ENCODE measurements at places on chromosomes 3 and 15.

DNA sequence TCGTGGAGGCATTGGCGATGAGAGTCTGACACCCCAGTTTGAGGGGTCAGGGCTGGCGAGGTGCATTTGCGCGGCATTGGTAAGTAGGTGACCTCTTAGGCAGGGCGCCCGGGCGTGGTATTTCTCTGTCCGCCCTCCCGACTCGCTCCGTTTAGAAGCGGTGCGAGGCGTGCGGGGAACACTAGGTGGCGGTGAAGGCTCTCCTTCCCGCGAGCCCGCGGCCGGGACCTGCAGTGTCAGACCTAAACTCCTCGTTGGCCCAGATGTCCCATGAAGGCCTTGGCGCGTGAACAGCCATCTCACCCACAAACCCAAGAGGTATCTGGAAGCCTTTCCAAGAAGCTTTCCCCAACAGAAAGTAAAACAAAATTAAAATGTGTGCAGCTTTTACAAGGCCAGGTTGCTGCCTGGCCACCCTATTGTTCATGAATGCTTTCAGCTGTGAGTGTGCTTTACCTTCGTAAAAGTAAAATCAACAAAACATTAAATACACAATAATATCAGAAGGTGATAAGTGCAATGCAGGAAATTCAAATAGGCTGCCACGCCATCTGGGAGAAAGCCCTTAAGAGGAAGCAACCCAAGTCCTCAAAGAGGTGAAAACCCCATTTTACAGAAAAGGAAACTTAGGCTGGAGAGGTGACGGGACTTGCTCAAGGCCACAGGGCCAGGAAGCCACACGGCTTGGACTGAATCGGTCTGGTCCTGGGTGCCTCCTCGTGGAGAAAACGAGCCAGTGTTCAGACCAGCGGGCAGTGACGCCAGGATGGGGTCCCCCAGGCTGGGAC is 120.3 kb downstream of the ETFA start:
- peak; percentile 49 for DNase-seq

DNA sequence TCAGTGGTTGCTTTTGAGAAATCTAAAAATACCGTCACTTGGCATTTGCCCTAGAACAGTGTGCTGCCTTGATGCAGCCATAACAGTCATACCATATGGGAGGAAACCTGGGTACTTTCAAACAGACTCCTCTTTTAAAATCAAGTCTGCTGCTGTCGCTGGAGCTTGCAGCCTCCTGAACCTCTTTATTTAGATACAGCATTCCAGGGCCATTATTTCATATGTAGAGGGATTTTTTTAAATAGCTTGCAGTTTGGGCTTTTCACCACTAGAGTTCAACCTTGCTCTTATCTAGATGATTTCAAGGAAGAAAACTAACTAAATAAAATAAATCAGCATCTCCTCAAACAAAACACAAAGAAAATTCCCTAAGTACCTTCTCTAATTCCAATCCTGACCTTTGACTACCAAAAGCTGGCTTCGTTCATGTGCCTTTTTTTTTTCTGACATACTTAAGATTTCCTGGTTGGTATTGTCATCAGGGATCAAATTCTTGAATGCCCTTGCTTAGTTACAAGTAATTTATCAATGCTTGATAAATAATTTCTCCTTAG is 111.6 kb downstream of the KBTBD8 start:
- no peak for DNase-seq

DNA sequence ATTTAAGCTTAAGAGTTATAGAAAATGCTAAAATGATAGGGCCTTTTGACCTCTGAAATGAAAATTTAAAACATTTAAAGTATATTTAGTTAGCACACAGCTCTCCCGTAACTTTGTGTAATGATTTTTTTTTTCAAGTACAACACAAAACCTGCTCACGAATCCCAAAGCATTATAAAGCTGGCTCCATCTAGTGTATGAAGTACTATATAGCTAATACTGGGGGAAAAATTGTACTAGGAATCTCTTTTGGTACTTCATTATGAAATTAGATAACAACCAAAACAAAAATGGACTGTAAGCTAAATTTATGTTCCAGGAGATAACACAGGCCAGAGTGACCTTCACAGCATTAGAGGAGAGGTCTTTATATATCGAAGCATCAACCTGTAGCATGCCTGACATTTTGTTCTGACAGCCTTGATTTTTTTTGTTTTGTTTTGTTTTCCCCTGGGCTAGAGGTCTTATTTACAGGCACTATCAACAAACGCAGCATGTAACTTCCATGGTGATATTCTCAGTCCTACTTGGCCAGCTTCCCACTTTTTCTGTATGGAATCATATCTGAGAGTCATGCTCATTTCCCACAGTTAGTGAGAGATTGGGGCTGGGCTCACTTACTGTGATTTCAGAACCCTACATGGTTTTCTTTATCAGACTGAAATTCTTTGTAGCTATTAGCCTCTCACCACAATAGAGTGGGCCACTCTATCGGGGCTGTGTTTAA is 116.3 kb downstream of the MITF start:
- no peak for DNase-seq

DNA sequence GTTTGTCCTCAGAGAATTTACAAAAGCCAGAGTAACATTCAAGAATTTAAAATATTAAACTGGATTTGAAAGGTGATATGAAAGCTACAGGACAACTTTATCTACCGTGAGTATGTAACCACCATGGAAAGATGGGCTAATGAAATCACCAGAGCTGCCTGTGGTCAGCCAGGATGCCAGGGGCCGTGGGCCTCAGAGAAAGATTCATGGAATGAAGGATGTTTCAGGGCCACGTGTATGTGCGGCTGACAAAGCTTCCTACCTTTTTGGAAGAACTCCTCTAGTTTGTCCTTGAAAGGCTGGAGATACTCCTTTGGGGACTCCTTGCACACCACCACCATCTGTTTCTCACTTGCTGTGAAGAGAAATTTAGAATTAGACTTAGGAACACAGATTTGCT is 138.9 kb downstream of the GREM1 start:
- no peak for DNase-seq

GRCh38 chr3:136152176-136152843 is 43.8 kb downstream of the MSL2 start:
- no peak for DNase-seq

- DNase-seq = no peak
These were observed 5.2 kb upstream of the SIN3A start for GRCh38 chr15:75456710-75457109.

DNA sequence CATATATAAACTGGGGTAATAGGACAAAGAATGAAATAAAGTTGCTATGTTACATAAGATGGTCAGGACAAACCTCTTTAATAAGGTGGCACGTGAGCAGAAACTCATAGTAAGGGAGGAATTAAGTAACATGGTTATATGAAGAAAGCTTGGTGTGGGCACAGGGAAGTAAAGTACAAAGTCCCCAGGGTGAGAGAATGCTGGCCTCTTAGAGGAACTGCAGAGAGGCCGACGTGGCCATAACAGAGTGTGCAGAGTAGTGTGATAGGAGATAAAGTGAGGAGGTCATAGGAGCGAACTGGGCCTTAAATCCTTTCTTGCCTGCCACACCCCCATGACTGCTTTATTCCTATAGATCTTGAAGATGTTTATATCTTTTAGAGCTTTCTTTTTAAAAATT is 17.4 kb upstream of the RBMS3 start:
- no peak for DNase-seq

DNA sequence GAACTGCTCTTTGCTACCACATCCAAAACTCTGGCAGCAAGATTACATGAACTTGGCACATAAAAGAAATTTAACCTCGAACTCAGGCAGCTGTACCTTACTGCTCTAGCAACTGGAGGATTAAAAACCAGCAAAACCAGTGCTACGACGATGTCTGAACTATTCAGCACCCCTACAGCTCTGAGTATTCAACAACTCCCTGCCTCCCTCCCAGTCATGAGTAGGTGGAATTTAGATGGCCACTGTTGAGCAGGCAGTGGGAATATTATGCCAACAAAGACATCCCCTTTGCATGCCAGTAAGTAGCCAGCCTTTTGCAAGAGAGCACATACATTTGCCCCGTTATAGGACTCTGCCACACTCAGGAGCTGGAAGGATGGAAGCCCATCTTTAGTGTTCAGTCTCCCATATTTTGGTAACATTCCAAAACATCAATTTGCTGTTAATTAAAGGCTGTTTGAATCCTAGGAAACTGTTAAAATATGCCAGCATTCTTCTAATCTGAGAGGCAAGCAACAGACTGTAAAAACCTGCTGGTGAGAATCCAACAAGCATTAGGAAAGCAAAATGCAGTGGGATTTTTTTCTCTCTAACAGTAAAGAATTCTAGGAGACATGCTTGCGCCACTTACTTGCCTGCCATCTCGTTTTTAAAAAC is 85.4 kb downstream of the ZNF385D start:
- no peak for DNase-seq

- no peak for DNase-seq
These were observed 33.6 kb downstream of the ZNF280D start for GRCh38 chr15:56699743-56700142.

DNA sequence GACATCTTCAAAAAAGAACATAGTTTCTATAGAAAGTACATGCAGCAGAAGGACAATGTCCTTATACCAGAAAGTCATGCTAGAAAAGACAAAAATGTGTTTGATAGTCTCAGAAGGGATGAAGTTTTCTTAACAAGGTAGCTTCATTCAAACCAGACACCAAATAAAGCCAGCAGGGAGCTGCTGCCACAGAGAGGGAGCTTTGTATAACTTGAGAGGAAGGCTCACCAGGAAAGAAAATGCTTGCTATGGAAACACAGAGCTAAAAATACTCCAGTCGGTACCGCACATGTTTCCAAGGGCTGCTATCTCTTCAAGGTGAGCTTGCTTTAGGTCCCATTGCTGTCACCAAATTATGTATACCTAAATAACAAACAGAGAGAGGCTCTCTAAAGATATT is 1074.8 kb upstream of the ALCAM start:
- DNase-seq = no peak

- no peak for DNase-seq
These were observed 26.0 kb downstream of the POC1A start for GRCh38 chr3:52128118-52128683.

GRCh38 chr15:88714782-88715372 is 76.1 kb downstream of the ISG20 start:
- no peak for DNase-seq

DNA sequence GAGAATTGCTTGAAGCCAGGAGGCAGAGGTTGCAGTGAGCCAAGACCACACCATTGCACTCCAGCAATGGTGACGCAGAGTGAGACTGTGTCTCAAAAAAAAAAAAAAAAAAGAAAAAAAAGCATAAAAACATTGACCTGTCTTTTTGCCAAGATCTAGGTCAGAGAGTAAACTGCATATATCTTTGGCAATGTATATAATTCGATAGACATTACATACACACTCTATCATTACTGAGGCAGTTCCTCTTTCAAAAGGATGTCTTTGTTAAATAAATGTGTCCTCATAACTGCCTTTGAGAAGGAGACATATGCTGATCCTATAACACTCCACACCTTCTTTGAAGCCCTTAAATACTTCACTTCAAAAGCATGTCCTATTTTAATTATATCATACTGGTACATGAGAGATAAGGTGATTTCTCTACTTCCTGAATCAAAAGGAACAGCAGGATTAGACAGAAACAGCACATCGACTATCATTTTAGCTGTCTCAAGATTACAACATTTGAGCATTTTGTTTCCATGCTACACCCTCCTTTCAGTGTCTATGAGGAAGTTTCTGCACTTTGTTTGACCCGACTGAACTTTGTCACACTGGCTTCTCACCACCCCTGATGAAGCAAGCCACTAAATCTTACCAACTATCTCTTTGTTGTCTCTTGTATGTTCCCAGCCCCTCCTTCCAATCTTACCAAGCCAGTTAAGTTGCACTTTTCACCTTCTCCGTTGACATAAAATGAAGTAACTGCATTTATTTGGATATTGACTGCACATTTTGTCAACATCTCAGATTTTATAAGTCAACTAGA is 335.8 kb downstream of the MECOM start:
- no peak for DNase-seq

GRCh38 chr3:196327405-196327804 is 9.4 kb upstream of the DYNLT2B start:
- no peak for DNase-seq

DNA sequence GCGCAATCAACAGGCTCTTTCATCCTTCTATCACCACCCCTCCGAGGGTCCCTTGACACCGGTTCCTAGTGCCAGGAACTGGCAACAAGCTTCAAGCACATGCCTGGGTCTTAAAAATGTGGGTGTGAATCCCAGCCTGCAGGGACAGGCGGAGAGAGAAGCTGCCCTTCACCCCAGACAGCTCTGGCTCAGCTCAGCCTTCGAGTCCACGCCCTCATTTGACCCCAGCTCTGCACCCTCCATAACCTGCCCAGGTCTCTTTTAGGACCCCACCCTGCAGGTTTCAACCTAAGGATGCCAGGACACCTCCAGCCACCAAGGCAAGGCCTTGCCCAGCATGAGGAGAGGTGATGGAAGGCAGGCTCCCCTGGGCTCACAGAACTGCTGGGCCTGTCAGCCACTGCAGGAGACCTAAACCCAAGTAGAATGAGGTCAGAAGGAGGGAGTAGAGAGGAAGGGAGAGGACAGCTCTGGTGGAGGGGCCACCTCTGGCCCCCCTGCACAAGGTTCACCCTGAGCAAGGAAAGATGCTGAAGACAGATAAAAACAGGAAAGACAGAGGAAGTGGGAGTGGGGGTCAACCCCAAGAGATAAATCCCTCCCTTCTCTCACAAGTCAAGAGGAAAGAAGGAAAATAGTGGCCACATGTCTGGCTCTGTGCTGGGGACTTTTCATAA is 2.6 kb upstream of the LOXL1 start:
- DNase-seq = no peak

- no peak for DNase-seq
These were observed 235.1 kb upstream of the CCDC54 start for GRCh38 chr3:107142171-107142570.

DNA sequence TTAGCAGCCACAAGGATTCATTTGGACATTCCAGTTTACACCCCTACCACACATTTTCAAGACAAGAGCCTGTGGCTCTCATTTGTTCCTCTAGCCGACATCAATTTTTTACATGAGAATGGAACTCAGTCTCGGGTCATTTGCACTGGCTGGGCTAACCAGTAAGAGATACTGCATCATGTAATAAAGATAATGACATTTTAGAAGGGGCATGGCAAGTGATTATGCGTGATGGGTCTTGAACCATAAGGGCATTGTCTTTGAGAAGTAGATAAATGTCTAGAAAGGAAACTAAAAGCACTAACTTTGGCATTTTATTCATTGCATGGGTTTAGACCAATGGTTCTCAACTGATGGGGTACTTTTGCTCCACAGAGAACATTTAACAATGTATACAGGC is 146.0 kb upstream of the GRM7 start:
- no peak for DNase-seq

DNA sequence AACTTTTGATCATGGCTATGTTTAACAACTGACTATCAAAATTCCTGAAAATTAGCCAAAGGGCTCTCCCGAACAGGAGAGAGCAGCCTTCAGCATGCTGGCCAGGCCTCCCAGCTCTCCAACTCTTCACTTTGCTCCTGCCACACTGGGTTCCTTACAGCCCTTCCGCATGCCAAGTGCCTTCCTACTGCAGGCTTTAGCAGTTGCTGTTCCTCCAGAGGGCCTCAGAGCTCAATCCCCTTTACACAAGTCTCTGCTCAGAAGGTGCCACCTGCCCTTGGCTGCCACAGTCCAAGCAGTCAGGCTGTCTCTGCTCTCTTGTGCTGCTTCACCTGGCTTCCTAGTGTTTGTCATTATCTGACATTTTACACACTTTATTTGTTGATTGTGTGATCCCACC is 553.1 kb upstream of the PPP2R3A start:
- no peak for DNase-seq
